ENCODE measurements at places on chromosomes 1 and 21. TPM values are rescaled to one million over a fixed set of nuclear protein-coding genes. Genes with fewer than 3 reads are reported as not detected.

DNA sequence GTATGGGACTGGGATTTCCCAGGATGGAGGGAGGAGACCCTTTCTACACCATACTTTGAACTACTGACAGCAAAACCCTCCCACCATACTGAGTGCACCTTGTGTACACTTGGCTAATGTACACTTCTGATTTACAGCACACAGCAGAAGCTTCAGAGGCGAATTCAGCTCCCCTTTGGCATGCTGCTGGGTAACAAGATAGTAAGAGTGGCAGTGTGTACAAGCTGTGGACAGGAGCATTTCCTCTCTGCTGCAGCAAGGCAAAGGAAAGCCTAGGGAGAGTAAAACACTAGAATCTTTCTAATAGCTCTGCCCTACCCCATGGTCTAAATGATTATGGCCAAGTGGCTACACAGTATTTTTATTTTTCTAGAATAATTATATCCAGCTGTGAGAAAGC lies 83.9 kb upstream of the ARTN start:
- DNase-seq, result no peak

DNA sequence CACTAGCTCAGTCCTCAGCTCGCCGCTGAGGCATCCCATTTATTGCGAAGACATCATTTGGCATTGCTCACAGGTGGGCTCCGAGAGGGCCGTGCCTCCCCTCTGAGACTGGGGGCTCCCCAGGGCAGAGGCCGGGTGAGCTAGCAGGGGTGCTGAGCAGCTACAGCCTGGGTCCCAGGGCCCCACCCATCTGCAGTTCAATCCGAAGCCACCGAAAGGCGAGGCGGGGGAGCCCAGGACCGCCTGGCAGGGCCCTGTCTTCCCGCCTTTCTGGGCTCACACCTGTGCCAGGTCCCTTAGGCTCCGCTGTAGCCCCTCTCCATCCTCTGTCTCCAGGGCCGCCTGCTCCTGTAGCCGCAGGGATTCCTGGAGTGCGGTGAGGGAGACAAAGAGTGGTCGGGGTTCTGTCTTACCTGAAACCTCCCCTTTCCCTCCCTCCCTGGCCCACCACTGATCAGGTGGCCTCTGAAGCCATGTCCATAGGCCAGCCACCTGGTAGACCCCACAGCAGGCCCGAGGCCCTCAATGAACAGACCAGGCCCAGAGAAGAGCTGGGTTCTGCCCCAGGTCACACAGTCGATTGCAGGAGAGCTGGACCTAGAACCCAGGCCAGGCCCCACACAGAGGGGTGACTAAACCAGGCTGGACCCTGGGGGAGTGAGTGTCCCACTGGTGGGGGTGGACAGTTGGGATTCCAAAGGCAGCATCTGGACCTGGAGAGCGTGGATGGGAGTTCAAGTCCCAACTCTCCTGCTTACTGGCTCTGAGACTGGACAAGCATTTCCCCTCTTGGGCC lies 18.1 kb upstream of the NBPF1 start:
- no peak for DNase-seq

The RHBDL2 gene
- not detected for total RNA-seq

The IVNS1ABP gene
- 47.5 TPM for total RNA-seq

The CFH gene
- 57.0 TPM for total RNA-seq

DNA sequence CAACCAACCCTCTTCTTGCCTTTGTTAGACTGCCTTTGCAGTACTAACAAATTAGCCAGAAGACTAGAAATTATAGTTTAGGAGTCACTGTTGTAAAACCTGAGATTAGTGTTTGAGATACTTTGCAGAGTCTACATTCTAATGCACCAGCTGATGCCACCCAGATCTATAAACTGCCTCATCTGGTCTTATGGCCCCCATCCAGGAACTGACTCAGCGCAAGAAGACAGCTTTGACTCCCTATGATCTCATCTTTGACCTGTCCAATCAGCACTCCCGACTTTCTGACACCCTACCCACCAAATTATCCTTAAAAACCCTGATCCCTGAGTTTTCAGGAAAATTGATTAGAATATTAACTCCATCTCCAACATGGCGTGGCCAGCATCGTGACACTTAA lies 334.6 kb downstream of the RGS7 start:
- DNase-seq, result no peak

DNA sequence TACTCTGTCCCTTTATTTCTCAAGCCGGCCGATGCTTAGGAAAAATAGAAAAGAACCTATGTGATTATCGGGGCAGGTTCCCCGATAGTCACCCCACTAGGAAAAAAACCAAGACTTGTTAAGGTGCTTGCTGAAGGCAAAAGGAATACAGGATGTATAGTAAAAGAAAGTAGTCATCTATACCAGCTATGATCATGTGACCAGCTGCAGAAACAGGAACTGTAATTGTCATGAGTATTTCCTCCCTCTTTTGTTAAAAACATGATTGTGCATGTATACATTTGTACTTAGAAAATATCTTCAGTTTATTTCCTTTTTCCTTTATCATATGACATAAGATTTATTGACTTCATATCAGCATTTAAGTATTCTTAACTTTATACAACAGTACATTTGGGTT lies 30.5 kb downstream of the PIGK start:
- DNase-seq, result no peak

DNA sequence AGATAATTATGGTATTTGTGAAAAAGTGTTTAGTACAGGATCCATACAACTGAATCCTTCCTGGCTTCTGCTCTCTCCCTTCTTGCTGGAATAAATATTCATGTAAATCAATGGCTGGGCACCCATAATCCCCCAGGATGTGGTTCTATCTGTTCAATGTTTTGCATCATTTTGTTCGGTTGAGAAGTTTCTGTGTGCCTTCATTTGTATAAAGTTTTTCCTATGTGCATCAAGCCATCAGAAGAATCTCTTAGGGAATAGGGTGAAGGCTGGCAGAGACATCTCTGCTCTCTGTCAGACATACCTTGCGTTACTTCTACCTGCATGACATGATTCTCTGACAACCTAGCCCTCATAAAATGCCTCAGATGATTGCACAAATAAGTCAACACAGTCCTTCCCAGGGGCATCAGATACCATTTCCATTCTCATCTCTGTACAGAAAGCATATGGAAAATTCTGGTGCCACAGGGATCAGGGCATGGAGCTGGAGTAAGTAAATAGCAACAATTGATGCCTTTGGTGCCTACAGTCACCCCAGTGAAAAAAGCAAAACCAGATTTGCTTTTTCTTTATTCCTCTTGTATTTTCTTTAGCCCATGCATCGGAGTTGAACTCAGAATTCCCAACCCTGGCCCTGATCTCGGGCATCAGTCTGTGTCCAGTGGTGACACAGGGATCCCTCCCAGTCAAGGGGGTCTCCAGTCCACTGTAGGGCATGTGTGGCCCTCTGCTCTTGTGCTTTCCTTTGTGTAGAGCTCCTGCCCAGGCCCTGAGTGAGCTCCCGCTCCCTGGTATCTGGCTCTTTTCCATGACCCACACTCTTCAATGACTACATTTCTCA lies 39.7 kb upstream of the ATP1A1 start:
- no peak for DNase-seq

- DNase-seq, result no peak
Measured at GRCh38 chr1:1565340-1565739, 9.3 kb downstream of the SSU72 start.

GRCh38 chr21:22758478-22758877 lies 1760.3 kb downstream of the NCAM2 start:
- peak; percentile 12 for DNase-seq

The RNASEL gene
- total RNA-seq, result 12.6 TPM

DNA sequence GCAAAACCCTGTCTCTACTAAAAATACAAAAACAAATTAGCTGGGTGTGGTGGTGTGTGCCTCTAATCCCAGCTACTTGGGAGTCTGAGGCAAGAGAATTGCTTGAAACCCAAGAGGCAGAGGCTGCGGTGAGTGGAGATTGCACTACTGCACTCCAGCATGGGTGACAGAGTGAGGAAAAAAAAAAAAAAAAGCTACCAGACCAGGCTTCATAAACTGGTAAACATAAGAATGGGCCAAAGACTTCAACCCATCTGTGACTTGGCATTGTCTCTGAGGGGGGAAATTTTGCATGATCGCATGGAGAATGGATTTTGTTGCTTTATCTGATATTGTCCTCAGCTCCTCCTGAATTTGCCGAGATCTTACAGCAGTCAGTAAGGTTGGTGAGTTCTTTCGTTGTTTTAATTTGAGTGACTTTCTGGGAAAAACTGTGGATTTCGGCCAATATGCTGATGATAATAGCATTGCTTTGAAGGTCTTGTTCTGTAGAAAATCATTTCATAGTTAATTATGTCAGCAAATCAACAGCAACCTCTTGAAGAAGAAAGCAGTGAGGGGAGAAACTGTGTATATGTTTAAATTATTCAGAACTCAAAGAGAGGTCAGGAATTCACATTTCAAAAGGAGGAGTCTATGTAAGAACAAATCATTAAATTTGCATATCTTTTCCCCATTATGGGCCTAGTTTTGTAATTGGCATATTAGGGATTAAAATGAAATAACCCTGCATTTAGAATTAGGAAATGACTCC lies 13.1 kb downstream of the FGGY start:
- DNase-seq, result no peak

- no peak for DNase-seq
Measured at GRCh38 chr1:160365325-160365724, 1.5 kb upstream of the NHLH1 start.

- DNase-seq, result no peak
Measured at GRCh38 chr1:4346131-4346530, 308.3 kb upstream of the AJAP1 start.
